Upper lobe of right lung (tissue), 1 donor: ENCODE measurements at places on chromosomes 7 and 10. TPM values are rescaled to one million over a fixed set of nuclear protein-coding genes. Genes with fewer than 3 reads are reported as not detected.

DNA sequence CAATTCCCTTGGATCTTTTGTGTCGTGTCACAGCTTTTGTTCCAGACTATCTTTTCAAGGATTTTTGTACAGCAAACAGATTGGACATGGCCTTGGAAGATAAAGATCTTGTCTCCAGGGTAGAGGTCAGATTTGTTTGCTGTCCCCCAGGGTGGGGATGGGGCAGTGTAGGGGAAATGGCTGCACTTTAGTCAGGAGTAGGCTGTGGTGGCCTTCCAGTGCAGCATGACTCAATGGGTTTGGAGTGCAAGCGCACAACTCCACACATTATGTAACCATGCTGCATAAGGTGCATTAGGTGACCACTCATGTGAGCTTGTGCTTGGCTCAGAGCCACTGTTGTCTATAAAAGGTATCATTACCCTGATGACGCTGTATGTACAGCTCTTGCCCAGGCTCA lies 23.9 kb upstream of the ADAMTS14 start:
- no peaks in the 10 kb centered on the region for H3K4me1 ChIP-seq
- H3K27me3 ChIP-seq, result no peaks in the 10 kb centered on the region
- H3K4me3 ChIP-seq, result no peak overlapping the region
- H3K36me3 ChIP-seq, result no peaks in the 10 kb centered on the region
- no peak for DNase-seq
- no peak overlapping the region for H3K27ac ChIP-seq

- H3K36me3 ChIP-seq, result peaks cover 65% of the 10 kb centered on the region
- no peak for DNase-seq
- no peak overlapping the region for H3K27ac ChIP-seq
- no peak overlapping the region for H3K4me3 ChIP-seq
- H3K27me3 ChIP-seq, result no peaks in the 10 kb centered on the region
These were observed 16.9 kb upstream of the STMP1 start for GRCh38 chr7:135645296-135645904.

DNA sequence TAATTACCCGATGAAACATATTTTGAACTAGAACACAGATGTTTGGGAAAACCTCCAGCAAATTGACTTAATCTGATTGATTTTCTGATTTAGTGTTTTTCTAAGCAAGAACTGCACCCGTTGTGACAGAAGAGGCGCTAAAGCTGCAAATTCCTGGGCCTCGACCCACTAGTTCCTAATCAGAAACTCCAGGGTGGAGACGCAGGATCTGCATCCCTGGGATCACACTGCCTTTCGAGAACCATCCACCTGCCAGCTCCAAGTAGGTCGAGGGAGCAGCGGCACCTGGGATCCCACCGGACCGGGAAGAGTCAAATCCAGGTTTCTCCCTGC lies 136.8 kb upstream of the CDCA7L start:
- peaks cover 13% of the 10 kb centered on the region for H3K27me3 ChIP-seq
- no peak for DNase-seq
- peaks cover 12% of the 10 kb centered on the region for H3K4me1 ChIP-seq
- peak overlapping the region; percentile 89 for H3K27ac ChIP-seq
- no peaks in the 10 kb centered on the region for H3K36me3 ChIP-seq

DNA sequence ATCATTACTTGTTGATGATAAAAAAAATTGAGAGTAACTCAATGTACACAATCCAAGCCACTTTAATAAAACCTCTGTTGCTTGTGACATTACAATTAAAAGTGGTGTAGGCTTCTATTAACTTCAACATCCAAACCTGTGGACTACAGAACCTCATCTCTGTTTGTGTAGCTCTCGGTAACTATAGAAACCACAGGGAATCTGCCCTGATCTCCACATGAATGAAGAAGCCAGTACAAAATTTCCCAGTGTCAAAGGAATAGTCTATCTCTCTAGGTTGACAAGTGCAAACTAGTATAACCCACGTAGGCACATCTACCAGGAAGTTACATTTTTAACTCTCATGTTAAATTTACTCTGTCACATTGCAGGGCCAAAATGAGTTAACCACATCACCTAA lies 204.3 kb downstream of the CHCHD3 start:
- no peak overlapping the region for H3K27ac ChIP-seq
- H3K27me3 ChIP-seq, result no peaks in the 10 kb centered on the region
- DNase-seq, result no peak
- H3K36me3 ChIP-seq, result no peaks in the 10 kb centered on the region

DNA sequence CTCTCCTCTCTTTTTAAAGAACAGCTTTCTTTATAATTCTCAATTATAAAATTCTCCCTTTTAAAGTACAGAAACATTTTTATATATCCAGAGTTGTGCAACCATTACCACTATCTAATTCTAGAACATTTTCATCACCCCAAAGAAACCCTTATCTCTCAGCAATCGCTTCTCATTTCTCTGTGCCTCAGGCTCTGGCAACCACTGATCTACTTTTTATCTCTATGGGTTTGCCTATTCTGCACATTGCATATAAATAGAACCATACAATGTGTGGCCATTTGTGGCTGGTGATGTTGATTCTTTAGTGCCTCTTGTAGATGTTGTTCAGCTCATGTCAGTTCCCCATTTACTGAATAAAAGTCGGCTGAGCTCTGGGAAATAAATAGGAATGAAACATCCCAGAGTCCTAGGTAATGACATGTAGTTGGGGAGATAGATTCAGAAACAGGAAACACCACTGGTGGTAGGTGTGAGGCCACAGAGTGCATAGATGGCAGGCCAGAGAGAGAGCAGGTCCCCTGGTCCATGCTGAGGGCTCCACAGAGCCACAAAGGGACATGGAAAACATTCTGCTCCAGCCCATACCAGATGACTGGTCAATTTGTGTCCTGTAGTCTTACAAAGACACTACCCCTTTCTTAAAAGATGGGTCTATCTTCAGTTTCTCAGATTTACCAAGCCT lies 126.5 kb downstream of the PLPP4 start:
- no peaks in the 10 kb centered on the region for H3K36me3 ChIP-seq
- no peaks in the 10 kb centered on the region for H3K4me1 ChIP-seq
- H3K27ac ChIP-seq, result no peak overlapping the region
- DNase-seq, result no peak

DNA sequence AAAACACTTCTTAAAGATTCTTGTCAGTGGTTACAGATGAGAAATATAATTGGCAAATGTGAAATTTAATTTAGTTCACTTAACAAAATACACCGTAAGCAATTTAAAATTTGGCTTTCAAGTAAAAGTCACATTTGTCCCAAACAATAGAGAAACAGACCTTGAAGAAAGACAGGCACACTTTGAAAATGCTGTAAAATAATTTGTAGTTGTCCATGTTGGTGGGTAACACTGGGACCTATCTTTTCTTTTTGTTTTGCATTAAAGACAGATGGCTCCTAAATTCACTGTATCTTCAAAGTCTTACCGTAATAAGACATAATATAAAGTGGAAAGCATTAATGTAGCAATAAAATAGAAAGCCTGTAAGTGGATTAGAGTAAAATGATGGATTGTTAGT lies 3.3 kb downstream of the GRK5 start:
- H3K4me3 ChIP-seq, result peak overlapping the region; percentile 87
- no peaks in the 10 kb centered on the region for H3K36me3 ChIP-seq
- peak overlapping the region; percentile 84 for H3K27ac ChIP-seq
- no peaks in the 10 kb centered on the region for H3K27me3 ChIP-seq
- DNase-seq, result no peak
- peaks cover 51% of the 10 kb centered on the region for H3K4me1 ChIP-seq

- no peak overlapping the region for H3K27ac ChIP-seq
- no peak overlapping the region for H3K4me3 ChIP-seq
These were observed 222.3 kb upstream of the ZWINT start for GRCh38 chr10:56583316-56583715.

- H3K4me1 ChIP-seq, result no peaks in the 10 kb centered on the region
- H3K27ac ChIP-seq, result no peak overlapping the region
- no peaks in the 10 kb centered on the region for H3K36me3 ChIP-seq
- peaks cover 28% of the 10 kb centered on the region for H3K27me3 ChIP-seq
- DNase-seq, result no peak
These were observed 7.7 kb downstream of the FRG2B start for GRCh38 chr10:133618851-133619250.

- H3K4me1 ChIP-seq, result peaks cover 23% of the 10 kb centered on the region
- no peaks in the 10 kb centered on the region for H3K36me3 ChIP-seq
- H3K4me3 ChIP-seq, result no peak overlapping the region
- peak overlapping the region; percentile 63 for H3K27ac ChIP-seq
These were observed 8.7 kb downstream of the WBP1L start for GRCh38 chr10:102752266-102752930.

- H3K4me3 ChIP-seq, result no peak overlapping the region
- no peaks in the 10 kb centered on the region for H3K36me3 ChIP-seq
- H3K27ac ChIP-seq, result no peak overlapping the region
- H3K4me1 ChIP-seq, result no peaks in the 10 kb centered on the region
- no peaks in the 10 kb centered on the region for H3K27me3 ChIP-seq
- DNase-seq, result no peak
These were observed 125.7 kb upstream of the CXCL12 start for GRCh38 chr10:44510379-44511115.

DNA sequence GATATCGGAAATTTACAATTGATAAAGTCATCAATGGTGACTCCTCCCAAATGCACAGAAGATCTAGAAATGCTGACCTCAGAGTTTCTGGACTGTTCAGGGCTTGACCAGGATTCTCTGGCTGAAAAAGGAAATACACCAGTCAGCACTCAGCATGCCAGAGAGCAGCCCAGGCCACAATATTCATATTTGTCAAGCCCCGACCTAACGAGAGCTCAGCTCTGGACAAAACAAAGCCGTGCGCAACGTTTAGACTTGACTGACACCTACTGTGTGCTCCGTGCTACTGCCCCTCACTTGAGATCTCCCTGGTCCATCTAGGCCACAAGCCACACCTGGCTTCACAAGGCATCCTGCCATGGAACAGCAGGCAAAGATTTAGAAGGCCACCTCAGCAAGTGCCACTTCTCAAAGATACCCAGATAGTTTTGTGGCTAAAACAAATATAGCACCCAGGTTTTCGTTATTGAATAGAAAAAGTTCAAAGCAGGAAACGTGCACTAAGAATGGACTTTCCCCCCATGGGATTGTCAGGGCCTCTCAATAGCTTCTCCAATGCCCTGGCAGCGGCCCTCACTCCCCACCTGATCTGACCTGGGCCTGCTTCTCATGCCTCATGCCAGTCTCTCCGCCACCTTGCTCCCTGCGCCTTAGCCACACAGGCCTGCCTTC lies 218.3 kb downstream of the FAM107B start:
- peak overlapping the region; percentile 24 for H3K27ac ChIP-seq
- H3K36me3 ChIP-seq, result no peaks in the 10 kb centered on the region
- peaks cover 33% of the 10 kb centered on the region for H3K4me1 ChIP-seq

DNA sequence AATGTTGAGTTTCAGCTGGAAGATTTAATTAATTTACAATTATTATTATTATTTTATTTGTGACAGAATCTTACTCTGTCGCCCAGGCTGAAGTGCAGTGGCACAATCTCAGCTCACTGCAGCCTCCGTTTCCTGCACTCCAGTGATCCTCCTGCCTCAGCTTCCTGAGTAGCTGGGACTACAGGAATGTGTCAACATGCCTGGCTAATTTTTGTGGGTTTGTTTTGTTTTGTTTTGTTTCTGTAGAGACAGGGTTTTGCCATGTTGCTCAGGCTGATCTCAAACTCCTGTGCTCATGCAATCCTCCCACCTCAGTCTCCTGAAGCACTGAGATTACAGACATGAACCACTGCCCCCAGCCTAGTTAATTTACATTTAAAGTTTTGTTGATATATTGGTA lies 93.8 kb upstream of the MEOX2 start:
- no peak for DNase-seq
- no peaks in the 10 kb centered on the region for H3K4me1 ChIP-seq
- no peaks in the 10 kb centered on the region for H3K36me3 ChIP-seq
- H3K27ac ChIP-seq, result no peak overlapping the region

DNA sequence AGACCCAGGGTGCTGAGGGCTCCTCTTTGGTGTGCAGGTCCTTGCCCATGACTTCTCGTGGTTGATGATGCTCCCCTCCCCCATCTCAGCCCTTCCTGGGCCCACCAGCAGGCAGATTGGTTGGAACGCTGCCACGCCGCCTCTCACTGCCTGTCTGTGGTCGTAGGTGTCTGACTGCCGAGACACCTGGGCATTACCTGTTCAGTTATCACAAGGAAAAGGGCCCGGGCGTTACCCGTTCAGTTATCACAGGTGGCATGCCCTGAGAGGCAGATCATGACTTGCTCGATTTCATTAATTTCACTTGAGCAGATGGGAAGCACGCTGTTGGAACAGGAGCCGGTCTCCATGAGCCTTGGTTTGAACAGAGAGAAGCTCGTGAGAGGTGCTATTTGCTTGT lies 42.5 kb downstream of the TACR2 start:
- peaks cover 77% of the 10 kb centered on the region for H3K36me3 ChIP-seq
- peaks cover 34% of the 10 kb centered on the region for H3K4me1 ChIP-seq
- no peak overlapping the region for H3K27ac ChIP-seq
- no peak overlapping the region for H3K4me3 ChIP-seq
- no peaks in the 10 kb centered on the region for H3K27me3 ChIP-seq

GRCh38 chr10:79034271-79034876 lies 34.4 kb upstream of the ZMIZ1 start:
- no peak overlapping the region for H3K27ac ChIP-seq
- no peak overlapping the region for H3K4me3 ChIP-seq
- H3K36me3 ChIP-seq, result no peaks in the 10 kb centered on the region
- no peaks in the 10 kb centered on the region for H3K4me1 ChIP-seq

- H3K36me3 ChIP-seq, result no peaks in the 10 kb centered on the region
- DNase-seq, result peak; percentile 21
- H3K27ac ChIP-seq, result no peak overlapping the region
- H3K4me1 ChIP-seq, result no peaks in the 10 kb centered on the region
- no peaks in the 10 kb centered on the region for H3K27me3 ChIP-seq
These were observed 329.1 kb downstream of the PTPRN2 start for GRCh38 chr7:158258411-158259130.

- DNase-seq, result no peak
- H3K4me3 ChIP-seq, result no peak overlapping the region
- no peaks in the 10 kb centered on the region for H3K36me3 ChIP-seq
- no peaks in the 10 kb centered on the region for H3K27me3 ChIP-seq
- no peak overlapping the region for H3K27ac ChIP-seq
- H3K4me1 ChIP-seq, result no peaks in the 10 kb centered on the region
These were observed 135.4 kb upstream of the PRPS1L1 start for GRCh38 chr7:18163091-18163490.

DNA sequence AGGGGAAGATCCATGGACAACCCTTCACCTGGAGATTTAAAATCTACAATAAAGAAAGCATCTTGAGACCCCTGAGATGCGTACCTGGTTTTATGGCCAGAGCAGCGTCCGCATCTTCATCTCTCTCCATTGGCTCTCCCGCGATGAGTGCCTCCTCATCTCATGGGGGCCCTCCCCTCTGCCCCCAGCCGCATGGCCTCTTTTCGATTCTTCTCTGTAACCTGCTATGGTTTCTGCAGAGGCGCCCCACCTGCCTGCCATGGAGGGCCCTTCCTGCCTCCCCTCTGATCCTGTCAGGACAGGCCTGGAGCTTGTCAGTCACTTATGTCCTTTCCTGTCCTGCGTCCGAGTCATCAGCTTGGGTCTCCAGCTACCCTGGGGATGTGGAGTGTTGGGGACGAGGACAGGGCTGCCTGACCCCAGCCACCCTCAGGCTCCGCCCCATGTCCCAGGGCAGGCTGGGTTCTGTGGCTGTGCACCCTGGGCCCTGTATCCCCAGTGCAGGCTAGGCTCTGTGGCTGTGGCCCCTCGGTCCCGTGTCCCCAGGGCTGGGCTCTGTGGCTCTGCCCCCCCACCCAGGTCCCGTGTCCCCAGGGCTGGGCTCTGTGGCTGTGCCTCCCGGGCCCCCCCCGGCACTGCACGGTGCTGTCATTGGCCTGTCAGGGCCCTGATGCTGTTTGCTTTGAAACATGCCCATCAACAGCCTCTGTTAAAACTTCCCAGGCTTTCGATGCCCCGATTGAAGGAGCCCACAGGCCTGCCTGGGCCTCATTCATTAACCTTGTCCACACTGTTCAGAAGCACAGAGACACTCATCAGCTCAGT lies 99.8 kb downstream of the WDR37 start:
- H3K36me3 ChIP-seq, result no peaks in the 10 kb centered on the region
- no peaks in the 10 kb centered on the region for H3K4me1 ChIP-seq
- H3K27me3 ChIP-seq, result no peaks in the 10 kb centered on the region

The WDR11 gene
- total RNA-seq, result 46.0 TPM

The OR9A4 gene
- 0.20 TPM for total RNA-seq

The ARID5B gene
- 34.1 TPM for total RNA-seq
